ENCODE measurements at places on chromosomes 11 and 22. TPM values are rescaled to one million over a fixed set of nuclear protein-coding genes. Genes with fewer than 3 reads are reported as not detected.

DNA sequence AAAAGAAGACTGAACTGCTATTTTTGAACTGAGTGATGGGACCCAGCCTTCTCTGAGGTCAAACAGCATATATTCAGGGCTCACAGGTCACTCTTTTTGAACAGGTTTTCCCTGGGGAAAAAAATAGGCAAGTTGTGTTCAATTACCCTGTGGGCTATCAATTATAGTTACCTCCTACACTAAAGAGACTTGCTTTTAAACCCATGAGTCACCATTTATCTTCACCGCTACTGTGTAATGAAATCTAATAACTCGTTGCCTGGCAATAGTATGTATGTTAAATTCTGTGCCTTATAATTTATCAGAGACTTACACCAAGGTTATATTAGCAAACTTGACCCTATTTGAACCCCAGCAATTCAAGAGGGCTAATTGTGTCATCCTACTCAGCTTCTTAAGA is 98.5 kb downstream of the CYP2R1 start:
- no peaks in the 10 kb centered on the region for H3K36me3 ChIP-seq
- H3K4me1 ChIP-seq = no peaks in the 10 kb centered on the region
- H3K27me3 ChIP-seq = no peaks in the 10 kb centered on the region
- DNase-seq = no peak

DNA sequence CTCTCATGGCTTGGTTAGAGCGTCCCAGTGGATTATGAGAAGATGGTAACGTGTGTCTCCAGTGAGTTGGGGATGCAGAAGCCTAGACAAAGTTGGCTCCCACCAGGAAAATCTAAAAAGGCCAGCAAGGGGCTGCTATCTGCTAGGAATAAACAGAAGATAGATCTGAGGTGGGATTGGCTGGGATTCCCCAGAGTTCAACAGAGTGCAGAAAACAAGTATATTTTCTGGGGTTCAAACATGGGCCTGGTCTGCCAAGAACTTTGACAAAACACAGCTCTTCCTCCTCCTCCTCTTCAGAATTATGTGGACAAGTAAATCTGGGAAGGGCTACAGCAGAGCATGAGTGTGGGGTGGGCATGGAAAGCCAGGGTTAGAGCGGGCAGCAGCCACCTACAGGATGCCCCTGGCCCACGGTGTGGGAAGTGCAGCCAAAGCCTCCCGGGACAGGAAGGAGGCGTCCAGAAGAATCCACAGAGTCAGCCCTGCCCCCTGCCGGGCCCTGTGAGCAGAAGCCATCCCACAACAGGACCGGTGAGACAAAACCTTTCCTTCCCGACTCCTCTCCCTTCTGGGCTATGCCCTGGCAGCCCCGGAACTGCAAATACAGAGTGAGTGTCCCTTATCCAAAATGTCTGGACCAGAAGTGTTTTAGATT is 67.1 kb downstream of the CD82 start:
- no peaks in the 10 kb centered on the region for H3K36me3 ChIP-seq
- H3K27me3 ChIP-seq = no peaks in the 10 kb centered on the region
- H3K27ac ChIP-seq = no peak overlapping the region
- no peak overlapping the region for H3K4me3 ChIP-seq
- peak; percentile 62 for DNase-seq

DNA sequence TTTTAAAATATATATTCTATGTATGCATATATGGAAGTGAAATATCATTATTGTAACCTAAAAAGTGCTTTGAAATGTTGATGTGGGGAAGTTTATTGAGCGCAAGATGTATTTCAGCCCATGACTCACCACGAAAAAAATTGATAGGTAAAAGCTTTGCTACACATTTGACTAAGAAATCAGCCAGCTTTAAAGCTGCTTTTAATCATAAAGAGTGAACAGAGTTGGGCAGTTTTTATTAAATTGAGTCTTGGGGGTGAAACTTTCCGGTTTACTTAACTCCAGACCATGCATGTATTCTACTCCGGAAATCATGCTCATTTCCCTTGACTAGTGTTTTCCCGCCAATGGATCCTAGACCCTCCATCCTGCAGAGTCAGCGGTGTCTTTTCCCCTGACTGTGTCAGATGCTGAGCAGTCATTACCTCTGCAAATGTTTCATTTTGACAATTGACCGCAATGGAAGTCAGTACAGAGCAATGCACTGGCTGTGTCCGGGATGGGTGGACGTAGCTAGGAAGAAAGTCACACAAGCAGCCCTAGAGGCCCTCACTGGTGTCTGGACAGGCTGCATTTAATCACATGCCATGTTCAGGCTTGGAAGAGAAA is 47.2 kb upstream of the MPEG1 start:
- H3K4me3 ChIP-seq = no peak overlapping the region
- H3K36me3 ChIP-seq = no peaks in the 10 kb centered on the region
- H3K27ac ChIP-seq = no peak overlapping the region
- H3K27me3 ChIP-seq = no peaks in the 10 kb centered on the region
- H3K4me1 ChIP-seq = no peaks in the 10 kb centered on the region
- DNase-seq = no peak

DNA sequence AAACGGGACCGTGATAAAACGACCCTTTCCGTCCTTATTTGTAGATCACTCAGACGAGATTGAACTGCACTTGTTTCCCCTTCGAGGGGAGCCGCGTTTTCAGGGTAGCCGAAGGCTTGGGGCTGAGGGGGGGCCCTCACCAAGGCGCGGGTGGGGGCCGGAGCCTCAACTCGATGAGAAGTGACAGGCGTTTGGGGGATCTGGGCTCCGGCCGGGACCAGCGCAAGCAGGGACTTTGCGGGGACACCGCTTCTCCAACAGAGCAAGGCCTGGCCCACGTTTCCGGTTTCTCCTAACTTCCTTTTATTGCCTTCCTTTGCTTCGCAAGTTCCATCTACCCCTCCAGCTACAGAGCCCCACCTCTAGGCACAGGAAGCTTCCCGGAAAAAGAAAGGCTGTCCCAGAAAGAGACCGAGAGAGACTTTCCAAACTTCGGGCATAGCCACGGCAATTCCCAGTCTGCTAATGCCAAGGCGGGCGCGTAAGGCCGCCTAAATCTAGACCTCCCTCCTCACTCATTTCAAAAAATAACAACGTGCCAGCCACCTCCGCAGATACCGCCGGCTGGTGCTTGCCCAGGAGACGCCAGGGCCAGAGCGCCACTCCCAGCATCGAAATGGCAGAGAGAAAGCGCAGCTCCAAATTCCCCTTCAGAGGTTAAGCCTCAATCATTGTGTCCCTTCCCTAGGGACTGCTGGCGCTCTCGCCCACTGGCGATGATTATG is 6.6 kb downstream of the PAX6 start:
- H3K27me3 ChIP-seq = peaks cover 69% of the 10 kb centered on the region
- no peak overlapping the region for H3K4me3 ChIP-seq
- H3K4me1 ChIP-seq = no peaks in the 10 kb centered on the region
- H3K27ac ChIP-seq = no peak overlapping the region
- peak; percentile 30 for DNase-seq

DNA sequence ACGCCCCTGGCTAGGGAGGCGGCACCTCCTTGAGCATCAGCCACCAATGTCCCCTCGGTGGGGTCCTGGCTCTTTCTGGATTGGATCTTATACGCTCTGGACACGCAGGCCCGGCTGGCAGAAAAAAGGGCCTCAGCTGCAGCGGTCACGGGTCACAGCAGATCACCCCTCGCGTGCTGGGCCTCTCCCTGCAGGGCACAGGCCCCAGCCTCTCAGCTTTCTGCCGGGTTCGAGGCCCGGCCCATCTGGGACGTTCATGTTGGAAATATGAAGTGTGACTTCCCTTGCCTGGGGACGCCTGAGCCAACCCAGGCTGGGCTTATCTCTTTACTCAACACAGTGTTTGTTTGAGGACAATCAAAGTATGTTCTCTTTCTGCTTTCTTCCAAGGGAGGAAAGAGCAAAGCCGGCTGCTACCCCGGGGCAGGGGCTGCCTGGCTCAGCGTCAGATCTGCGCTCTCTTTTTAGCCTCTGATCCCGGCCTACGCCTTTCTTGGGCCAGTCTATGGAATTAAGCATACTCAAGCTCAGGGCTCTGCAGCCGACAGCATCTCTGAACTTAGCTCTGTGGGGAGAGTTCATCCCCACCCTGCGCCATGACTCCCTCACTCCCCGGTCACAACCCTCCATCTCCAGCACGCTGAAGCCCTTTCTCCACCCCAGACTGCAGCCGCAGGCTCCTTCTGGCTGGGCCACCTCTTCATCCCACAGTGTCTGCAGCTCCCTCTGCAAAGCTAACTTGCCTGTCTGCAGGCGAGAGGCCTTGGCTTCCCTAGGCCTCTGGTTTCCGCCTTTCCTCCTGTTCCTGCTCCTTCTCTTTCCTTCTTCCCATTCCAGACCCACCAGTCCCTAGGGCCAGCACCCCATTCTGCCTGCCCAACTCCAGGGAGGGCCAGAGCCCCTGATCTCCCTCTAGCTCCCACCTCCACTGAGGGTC is 38.8 kb downstream of the ADAMTS15 start:
- DNase-seq = no peak
- H3K27me3 ChIP-seq = no peaks in the 10 kb centered on the region
- H3K36me3 ChIP-seq = no peaks in the 10 kb centered on the region
- H3K27ac ChIP-seq = no peak overlapping the region

DNA sequence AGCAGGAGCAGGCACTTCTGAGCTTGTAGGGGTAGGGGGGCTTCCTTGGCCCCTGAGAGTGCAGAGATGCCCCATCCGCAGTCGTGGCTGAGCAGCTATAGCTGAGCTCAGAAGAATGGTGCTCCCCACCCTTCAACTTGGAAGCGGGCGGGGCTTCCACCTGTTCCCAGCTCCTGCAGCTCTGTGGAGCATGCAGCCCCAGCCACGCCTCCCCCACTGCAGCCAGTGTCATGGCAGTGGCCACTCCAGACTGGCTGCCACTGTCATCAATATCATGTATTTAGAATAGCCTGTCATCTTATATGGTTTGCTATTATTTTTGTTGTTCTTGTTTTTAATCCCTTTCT is 213.1 kb downstream of the LRRC4C start:
- H3K27ac ChIP-seq = no peak overlapping the region
- H3K4me3 ChIP-seq = no peak overlapping the region
- H3K36me3 ChIP-seq = no peaks in the 10 kb centered on the region
- H3K27me3 ChIP-seq = no peaks in the 10 kb centered on the region
- H3K4me1 ChIP-seq = no peaks in the 10 kb centered on the region
- DNase-seq = no peak

GRCh38 chr11:17528181-17528691 is 16.0 kb downstream of the USH1C start:
- H3K4me3 ChIP-seq = no peak overlapping the region
- H3K4me1 ChIP-seq = no peaks in the 10 kb centered on the region
- no peak overlapping the region for H3K27ac ChIP-seq

- H3K4me1 ChIP-seq = no peaks in the 10 kb centered on the region
- no peak overlapping the region for H3K4me3 ChIP-seq
- no peaks in the 10 kb centered on the region for H3K36me3 ChIP-seq
- DNase-seq = no peak
- H3K27ac ChIP-seq = no peak overlapping the region
- no peaks in the 10 kb centered on the region for H3K27me3 ChIP-seq
These were observed 76.5 kb downstream of the C11orf91 start for GRCh38 chr11:33624083-33624482.

GRCh38 chr22:38513063-38513462 is 7.0 kb upstream of the DDX17 start:
- DNase-seq = no peak
- H3K36me3 ChIP-seq = no peaks in the 10 kb centered on the region
- H3K4me1 ChIP-seq = no peaks in the 10 kb centered on the region
- H3K27me3 ChIP-seq = no peaks in the 10 kb centered on the region

DNA sequence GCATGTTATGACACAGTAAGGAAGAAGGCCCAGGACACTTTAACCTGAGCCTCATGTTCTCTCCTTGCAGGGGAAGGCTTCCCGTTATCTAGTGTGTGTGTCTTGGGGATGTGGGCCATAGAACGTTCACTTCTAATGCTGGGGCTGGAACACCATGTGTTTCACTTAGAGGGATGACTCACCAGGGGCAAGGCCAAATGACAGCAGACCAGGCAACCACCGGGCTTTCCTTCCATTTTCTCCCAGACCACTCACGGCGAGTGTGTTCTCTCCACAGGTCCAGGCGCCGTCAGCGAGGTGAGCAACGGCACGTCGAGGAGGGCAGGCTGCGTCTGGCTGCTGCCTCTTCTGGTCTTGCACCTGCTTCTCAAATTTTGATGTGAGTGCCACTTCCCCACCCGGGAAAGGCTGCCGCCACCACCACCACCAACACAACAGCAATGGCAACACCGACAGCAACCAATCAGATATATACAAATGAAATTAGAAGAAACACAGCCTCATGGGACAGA is 964.4 kb downstream of the NTM start:
- H3K4me3 ChIP-seq = no peak overlapping the region
- DNase-seq = no peak
- H3K27ac ChIP-seq = no peak overlapping the region
- no peaks in the 10 kb centered on the region for H3K36me3 ChIP-seq

- peaks cover 44% of the 10 kb centered on the region for H3K4me1 ChIP-seq
- no peaks in the 10 kb centered on the region for H3K27me3 ChIP-seq
- H3K4me3 ChIP-seq = no peak overlapping the region
- peak overlapping the region; percentile 76 for H3K27ac ChIP-seq
- DNase-seq = no peak
These were observed 53.1 kb downstream of the PACSIN2 start for GRCh38 chr22:42961810-42962209.

GRCh38 chr11:76736773-76737495 is 46.2 kb upstream of the TSKU start:
- no peak for DNase-seq
- H3K4me1 ChIP-seq = peaks cover 2% of the 10 kb centered on the region
- H3K36me3 ChIP-seq = no peaks in the 10 kb centered on the region
- no peak overlapping the region for H3K27ac ChIP-seq
- no peaks in the 10 kb centered on the region for H3K27me3 ChIP-seq
- no peak overlapping the region for H3K4me3 ChIP-seq

DNA sequence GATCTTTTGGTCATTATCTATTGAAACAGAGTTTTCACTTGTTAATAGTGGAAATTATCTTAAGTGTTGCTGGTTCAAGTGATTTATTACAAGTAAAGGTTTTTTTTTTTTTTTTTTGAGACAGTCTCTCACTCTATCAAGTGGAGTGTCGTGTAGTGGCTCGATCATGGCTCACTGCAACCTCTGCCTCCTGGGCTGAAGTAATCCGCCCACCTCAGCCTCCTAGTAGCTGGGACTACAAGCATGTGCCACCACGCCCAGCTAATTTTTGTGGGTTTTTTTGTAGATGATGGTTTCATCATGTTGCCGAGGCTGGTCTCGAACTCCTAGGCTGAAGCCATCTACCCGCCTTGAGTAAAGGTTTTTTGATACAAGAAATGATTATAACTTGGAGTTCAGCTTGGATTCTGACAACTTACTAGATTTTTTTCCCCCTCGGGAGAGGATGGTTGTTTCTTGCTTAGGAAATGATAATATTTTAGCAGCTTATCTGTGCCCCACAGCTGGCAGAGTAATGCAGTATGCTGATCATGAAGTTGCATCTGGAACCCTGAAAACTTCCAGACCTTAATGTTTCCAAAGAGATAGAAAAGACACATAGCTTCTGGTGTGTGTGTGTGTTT is 68.9 kb downstream of the MTMR3 start:
- DNase-seq = no peak
- H3K4me3 ChIP-seq = no peak overlapping the region
- no peaks in the 10 kb centered on the region for H3K36me3 ChIP-seq
- H3K4me1 ChIP-seq = no peaks in the 10 kb centered on the region

- H3K27ac ChIP-seq = no peak overlapping the region
- no peaks in the 10 kb centered on the region for H3K27me3 ChIP-seq
- H3K4me1 ChIP-seq = no peaks in the 10 kb centered on the region
- DNase-seq = peak; percentile 59
- H3K36me3 ChIP-seq = no peaks in the 10 kb centered on the region
These were observed 118.2 kb upstream of the CRYBB3 start for GRCh38 chr22:25081409-25081824.

Gene CALCA
- polyA plus RNA-seq = not detected

Gene TRIM48
- not detected for polyA plus RNA-seq

Gene SYT9
- not detected for polyA plus RNA-seq

Gene OR2AG2
- not detected for polyA plus RNA-seq

Gene SSTR3
- 0.09 TPM for polyA plus RNA-seq

Gene MN1
- 2.1 TPM for polyA plus RNA-seq

Gene PARVG
- 1.1 TPM for polyA plus RNA-seq
